ENCODE measurements at places on chromosomes 4 and X. TPM values are rescaled to one million over a fixed set of nuclear protein-coding genes. Genes with fewer than 3 reads are reported as not detected.

DNA sequence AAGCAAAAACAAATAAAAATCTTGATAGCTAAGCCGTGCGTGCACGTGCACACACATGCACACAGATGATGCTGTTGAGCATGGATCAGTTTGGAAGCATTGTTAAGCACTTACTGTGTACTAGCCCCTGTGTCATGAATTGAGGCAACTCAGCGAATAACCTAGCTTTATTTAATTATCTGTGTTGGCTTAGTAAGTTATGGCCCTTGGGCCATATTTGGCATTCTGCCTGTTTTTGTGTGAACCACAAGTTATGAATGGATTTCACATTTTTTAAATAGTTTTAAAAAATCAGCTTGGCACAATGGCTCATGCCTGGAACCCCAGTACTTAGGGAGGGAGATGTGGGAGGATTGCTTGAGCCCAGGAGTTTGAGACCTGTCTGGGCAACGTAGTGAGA, 113.6 kb upstream of the CBLL2 start:
- peak; percentile 29 for DNase-seq

GRCh38 chr4:174133551-174133950, 149.9 kb downstream of the FBXO8 start:
- DNase-seq, result no peak

GRCh38 chr4:5851637-5852301, 41.1 kb downstream of the CRMP1 start:
- no peak for DNase-seq

DNA sequence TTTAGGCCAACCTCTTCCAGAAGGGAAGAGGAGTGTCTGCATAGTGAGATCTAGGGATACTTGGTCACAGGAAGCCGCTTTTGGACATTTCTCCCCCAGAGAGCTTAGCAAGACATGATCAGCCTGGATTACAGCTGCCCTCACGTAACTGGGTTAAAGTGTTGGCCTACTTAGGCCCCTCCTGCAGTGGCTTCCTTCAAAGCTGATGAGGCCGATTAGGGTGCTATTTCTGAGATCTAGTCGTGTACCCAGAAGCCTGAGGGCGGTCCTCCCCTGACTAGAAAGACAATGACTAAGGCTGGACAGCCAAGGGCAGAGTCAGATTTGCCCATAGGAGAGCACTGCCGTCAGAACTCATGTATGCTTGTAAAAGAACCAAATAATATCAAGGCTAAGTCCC, 135.0 kb downstream of the AMMECR1 start:
- no peak for DNase-seq

DNA sequence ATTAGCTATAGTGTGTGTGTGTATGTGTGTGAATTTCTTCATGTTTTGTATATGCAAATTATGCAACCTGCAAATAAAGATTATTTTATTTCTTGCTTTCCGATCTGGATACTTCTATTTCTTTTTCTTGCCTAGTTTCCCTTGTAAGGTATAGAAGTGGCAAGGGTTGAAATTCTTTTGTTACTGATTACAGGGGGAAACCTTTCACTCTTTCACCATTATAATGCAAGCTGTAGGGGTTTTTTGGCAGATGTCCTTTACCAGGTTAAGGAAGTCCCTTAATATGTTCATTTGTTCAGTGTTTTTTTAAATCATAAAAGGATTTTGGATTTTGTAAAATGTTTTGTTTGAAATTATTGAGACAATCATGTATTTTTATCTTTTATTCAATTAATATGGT, 44.3 kb upstream of the PDE5A start:
- DNase-seq, result no peak

- peak; percentile 74 for DNase-seq
Observed at GRCh38 chrX:131816551-131817136, 206.5 kb upstream of the STK26 start.

Gene UGT2B28
- not detected for polyA plus RNA-seq

DNA sequence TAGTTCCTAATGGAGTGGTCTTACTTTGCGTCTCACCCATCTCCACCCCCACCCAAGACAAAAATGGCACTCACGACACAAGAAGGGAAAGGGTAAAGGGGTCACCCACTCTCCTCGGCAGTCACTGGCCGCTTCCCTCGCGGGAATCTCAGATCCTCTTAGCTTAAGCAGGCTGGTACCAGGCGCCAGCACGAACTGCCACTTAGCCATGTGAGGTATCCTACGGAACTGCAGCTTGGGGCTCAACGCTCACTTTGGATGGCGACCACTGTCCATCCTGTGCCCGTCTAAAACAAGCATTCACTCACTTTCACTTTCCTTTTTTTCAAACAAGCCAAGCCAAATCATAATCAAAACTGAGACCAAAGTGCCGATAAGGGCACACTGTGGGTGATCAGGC, 14.6 kb upstream of the MAGIX start:
- no peak for DNase-seq

GRCh38 chr4:74044677-74045076, 6.2 kb upstream of the CXCL3 start:
- peak; percentile 59 for DNase-seq

DNA sequence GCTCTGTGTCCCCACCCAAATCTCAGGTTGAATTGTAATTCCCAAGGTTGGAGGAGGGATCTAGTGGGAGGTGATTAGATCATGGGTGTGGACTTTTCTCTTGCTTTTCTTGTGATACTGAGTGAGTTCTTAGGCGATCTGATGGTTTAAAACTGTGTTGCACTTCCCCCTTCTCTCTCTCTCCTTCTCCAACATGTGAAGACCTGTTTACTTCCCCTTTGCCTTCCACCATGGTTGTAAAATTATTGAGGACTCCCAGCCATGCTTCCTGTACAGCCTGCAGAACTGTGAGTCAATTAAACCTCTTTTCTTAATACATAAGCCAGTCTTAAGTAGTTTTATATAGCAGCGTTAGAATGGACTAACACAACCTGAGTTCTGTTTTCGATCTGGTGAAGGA, 738.2 kb downstream of the ARAP2 start:
- DNase-seq, result no peak

Gene FAM149A
- 0.70 TPM for polyA plus RNA-seq

GRCh38 chr4:4771160-4771559, 88.3 kb upstream of the MSX1 start:
- DNase-seq, result no peak

Gene CXCR3
- not detected for polyA plus RNA-seq

DNA sequence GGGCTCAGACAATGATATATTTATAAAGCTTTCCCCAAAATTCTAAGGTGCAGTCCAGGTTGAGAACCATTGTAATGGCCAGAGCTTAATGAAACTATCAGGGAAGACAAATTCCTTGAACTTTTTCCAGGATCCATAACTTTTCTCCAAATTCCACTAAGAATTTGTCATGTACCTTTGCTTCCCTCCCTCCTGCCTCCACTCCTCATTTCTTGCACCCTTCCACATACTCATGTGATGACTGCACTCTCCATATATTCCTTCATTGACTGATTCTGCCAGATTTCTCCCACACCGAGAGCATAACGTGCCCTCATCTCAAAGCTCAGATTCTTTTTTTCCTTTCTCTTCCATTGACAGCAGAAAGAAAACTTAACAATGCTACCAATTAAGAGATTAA, 20.9 kb upstream of the AMELX start:
- DNase-seq, result no peak

Gene TCEAL6
- polyA plus RNA-seq, result not detected

DNA sequence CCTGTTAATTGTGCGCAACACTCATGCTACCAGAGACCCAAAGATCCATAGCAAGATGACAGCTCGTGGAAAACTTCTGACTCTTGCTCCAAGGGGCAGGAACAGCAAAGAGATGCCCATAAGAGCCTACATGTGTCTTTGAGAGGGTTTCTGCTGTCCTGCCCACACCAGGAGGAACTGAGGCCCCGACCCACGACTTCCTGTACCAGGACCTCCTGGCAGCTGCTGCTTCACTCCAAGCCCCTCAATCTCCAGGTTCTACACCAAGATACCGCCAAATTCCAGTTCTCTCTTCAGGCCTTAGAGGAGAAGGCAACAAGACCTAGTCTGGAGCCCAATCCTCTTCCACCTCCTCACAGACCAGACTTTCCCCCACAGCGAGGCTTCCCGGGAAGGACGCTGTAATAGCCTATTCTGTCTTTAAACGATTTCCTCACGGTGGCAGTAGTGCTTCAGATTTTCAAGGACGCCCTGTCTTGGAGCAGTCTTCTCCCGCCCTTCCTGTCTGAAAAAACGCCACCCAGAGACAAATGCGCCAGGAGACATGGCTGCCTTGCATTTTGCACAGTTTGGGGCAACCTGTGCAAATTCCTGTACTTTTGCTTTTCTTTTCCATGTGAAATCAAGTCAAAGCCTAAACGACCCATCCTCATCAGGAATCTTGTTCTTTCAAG, 230.2 kb upstream of the STK26 start:
- DNase-seq, result peak; percentile 93

DNA sequence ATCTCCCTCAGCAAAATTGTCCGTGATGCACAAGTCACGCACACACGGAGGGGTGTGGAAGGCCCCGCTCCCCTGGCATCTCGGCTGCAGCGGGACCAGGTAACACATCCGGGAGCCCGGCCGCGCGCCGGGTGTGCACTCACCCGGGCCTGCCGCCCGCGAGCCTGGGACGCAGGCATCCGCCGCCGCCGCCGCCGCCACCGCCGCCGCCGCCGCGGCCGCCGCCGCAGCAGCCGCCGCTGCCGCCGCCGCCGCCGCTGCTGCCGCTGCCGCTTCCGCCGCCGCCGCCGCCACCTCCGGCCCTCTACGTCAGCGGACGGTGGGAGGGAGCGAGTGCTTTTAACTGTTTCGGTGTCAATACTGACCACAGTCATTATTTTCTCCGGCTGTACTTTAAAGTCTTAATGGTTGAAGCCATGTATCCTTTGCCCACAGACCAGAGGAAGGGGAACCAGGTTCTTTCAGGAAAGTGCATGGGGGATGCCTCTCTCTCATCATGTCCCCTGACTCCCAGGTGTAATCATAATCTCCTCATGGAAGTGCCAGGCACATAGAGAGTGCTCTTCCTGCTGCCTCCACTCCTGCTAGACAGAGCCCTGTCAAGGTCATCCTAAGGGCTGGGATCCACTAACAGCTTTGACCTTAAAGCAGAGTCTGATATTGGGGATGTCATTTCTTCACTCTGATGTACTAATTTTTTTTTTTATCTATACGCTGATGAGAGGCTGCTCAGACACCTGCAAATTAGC, 38.0 kb downstream of the MAGEE2 start:
- no peak for DNase-seq

- DNase-seq, result no peak
Observed at GRCh38 chr4:160009656-160010493, 907.0 kb downstream of the RAPGEF2 start.

DNA sequence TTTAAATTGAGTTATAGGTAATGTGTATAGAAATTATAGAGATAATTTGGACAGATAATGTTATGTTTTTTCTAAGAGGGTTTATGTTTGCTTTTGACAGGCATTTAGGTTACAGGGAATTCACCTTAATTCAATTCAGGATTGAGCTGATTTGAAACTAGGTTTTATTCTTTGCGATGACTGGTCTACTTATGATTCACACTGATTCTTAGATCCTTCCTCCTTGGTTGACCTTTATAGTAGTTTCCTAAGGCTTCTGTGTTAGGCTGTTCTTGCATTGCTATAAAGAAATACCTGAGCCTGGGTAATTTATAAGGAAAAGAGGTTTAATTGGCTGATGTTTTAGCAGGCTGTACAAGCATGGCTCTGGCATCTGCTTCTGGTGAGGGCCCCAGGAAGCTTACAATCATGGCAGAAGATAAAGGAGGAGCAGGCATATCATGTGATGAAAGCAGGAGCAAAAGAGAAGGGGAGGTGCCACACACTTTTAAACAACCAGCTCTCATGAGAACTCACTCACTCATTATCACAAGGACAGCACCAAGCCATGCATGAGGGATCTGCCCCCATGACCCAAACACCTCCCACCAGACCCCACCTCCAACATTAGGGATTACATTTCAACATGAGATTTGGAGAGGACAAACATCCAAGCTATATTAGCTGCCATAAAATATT, 155.0 kb upstream of the SFRP2 start:
- DNase-seq, result no peak

DNA sequence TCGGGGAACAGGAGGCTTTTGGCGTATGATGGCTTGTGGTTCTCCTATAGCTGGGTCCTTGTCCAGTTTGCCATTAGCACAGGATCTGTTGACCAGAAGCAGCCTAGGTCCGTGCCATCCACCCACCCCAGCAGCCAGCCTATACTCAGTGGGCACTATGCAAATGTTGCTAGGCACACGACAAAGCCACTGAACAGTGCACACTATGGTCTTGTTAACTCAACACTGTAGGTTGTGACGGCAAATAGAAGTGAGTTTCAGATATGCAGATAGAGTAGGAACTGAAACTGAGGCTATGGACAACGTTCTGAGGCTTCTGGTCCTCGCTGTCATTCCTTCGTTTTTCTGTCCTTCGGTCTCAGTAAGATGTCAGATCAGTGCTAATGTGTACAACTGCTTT, 541.3 kb upstream of the TENM3 start:
- no peak for DNase-seq

Gene TNMD
- polyA plus RNA-seq, result not detected

GRCh38 chr4:39446842-39447573, 11.7 kb downstream of the RPL9 start:
- DNase-seq, result peak; percentile 28

Gene DCAF16
- polyA plus RNA-seq, result 15.0 TPM

DNA sequence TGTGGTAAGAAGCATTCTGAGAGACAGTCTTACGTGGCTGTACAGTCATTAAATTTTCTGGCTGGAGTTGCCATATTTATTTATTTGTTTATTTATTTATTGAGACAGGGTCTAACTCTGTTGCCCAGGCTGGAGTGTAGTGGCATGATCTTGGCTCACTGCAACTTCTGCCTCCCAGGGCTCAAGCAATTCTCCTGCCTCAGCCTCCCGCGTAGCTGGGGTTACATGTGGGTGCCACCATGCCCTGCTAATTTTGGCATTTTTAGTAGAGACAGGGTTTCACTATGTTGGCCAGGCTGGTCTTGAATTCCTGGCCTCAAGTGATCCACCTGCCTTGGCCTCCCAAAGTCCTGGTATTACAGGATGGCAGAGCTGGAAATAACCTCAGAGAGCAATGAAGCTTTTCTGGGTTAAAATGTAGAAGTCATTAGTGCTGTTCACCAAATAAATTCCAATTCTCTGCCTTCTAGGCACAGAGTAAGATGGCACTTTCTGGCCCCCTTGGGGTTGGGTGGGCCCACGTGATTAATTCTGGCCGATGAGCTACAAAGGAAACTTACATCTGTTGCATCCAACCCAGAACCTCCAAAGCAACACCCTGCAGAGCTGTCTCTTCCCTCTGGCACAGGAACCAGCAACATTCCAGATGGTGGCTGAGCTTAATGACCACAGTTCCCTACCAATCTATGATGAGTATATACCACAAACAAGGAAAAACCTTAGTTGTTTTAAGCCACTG, 4.5 kb downstream of the MRFAP1 start:
- no peak for DNase-seq

Gene YY2
- 2.5 TPM for polyA plus RNA-seq

Gene ARSJ
- polyA plus RNA-seq, result 49.0 TPM

GRCh38 chr4:141540643-141541042, 95.7 kb upstream of the IL15 start:
- DNase-seq, result peak; percentile 60

GRCh38 chrX:154043003-154043763, 23.5 kb upstream of the IRAK1 start:
- DNase-seq, result peak; percentile 64

DNA sequence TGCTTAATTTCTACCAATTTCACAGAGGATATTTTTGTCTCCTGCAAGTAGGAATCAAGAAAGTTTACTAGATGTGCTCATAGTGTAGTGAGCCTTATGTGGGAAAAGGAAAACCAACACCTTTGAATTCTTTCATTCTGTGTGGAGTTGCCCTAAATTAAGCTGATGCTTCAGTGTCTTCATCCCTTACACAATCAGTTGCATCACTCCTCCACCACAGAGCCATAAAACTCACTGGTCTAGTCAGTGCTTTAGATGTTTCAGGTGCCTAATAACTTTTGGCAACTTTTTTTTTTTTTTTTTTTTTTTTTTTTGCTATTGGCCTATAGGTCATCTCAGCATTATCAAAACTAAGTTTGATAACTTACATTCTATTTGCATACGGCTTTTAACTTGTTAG, 41.5 kb downstream of the HHIP start:
- no peak for DNase-seq

All from IMR-90 (cell line).